ENCODE measurements at places on chromosomes 1 and 21. TPM values are rescaled to one million over a fixed set of nuclear protein-coding genes. Genes with fewer than 3 reads are reported as not detected.

DNA sequence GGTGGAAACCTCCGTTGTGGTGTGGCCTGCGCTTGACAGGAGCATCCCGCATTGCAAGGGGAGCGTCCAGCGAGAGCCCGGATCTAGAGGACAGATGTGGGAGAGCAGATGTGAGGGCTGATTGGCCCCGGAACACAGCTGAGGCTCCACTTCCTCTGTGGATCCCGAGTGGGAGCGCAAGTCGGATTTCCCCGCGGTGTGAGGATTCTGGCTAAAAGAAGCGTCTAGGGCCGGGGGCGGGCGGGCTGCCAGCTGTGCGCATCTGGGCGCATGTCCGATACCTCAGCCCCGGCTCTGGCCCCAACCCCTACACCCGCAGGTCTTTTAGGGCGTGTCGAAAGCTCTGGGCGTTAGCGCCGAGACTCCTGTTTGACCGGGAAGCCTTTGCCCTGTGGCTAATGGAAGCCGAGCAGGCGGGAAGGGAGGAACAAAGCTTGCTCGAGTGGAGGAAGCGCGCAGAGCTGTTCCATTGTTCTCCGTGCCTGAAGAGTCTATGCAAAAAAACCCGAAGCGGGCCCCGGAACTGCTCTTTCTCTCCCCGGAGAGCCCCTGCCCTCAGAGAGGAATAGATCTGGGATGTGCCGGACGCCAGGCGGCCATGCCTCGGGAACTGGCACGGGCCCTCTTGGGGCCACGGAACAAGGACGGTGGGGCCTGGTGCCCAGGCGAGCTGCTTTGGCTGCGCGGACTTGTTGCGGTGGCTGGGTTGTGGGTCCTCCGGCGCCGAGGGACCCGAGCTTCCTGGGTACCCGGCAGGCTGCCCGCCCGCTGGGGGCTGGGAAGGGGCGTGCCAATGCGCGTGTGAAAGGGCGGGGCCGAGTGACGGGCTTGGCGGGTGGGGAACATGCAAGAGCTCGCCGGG, 111.1 kb downstream of the NAV1 start:
- no peaks in the 10 kb centered on the region for H3K36me3 ChIP-seq
- peak; percentile 78 for DNase-seq
- no peaks in the 10 kb centered on the region for H3K27me3 ChIP-seq
- H3K27ac ChIP-seq: peak overlapping the region; percentile 48
- peaks cover 59% of the 10 kb centered on the region for H3K4me1 ChIP-seq

- H3K36me3 ChIP-seq: no peaks in the 10 kb centered on the region
- no peaks in the 10 kb centered on the region for H3K4me1 ChIP-seq
- no peak overlapping the region for H3K27ac ChIP-seq
- H3K27me3 ChIP-seq: no peaks in the 10 kb centered on the region
These were observed 36.2 kb downstream of the LDLRAP1 start for GRCh38 chr1:25579292-25580252.

DNA sequence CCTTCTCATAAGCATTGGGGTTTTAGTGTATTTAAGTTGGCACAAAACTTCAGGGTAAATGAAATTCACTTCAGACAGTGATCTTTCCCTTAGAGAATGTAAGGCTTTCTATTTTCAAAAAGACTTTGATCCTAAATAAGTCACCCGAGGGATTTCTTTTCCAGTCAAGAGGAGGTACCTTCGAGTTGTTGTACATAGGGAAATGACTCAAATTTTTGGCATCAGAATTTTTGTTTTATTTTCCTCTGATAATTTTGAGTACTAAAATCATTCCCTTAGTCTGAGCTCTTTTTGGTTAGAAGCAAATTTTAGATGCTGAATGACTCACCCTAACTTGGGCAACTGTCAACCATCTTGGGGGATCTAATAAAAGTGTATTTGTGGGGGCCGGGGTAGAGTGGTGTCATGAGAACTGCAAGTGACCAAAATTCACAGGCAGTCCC, 193.9 kb downstream of the DHRS3 start:
- peak overlapping the region; percentile 28 for H3K27ac ChIP-seq
- H3K4me1 ChIP-seq: no peaks in the 10 kb centered on the region
- no peak overlapping the region for H3K4me3 ChIP-seq
- no peak for DNase-seq

The FNBP1L gene
- total RNA-seq: 17.8 TPM

The SPRR3 gene
- total RNA-seq: not detected

The OR2L8 gene
- not detected for total RNA-seq

The HTR6 gene
- total RNA-seq: not detected

Measured in right atrium auricular region (tissue), 2 donors.